Suprapubic skin (tissue), 4 donors: ENCODE measurements at places on chromosomes 12 and 14.
A peak's percentile ranks its signal among the peaks of the same experiment; 100 is the strongest.

GRCh38 chr14:75471059-75471458 lies 43.2 kb downstream of the JDP2 start:
- H3K4me3 ChIP-seq, result no peak overlapping the region
- DNase-seq, result no peak
- peaks cover 44% of the 10 kb centered on the region for H3K36me3 ChIP-seq
- H3K4me1 ChIP-seq, result peaks cover 17% of the 10 kb centered on the region
- H3K27me3 ChIP-seq, result no peaks in the 10 kb centered on the region

- no peaks in the 10 kb centered on the region for H3K36me3 ChIP-seq
- no peak overlapping the region for H3K27ac ChIP-seq
- no peak overlapping the region for H3K4me3 ChIP-seq
- no peaks in the 10 kb centered on the region for H3K4me1 ChIP-seq
- no peaks in the 10 kb centered on the region for H3K27me3 ChIP-seq
Observed at GRCh38 chr14:67911562-67911961, 92.0 kb downstream of the RAD51B start.

GRCh38 chr14:57390806-57391516 lies 575 bp downstream of the NAA30 start:
- peak; percentile 70 for DNase-seq
- H3K36me3 ChIP-seq, result no peaks in the 10 kb centered on the region
- H3K27ac ChIP-seq, result peak overlapping the region; percentile 94
- no peaks in the 10 kb centered on the region for H3K27me3 ChIP-seq
- H3K4me1 ChIP-seq, result peaks cover 34% of the 10 kb centered on the region
- H3K4me3 ChIP-seq, result peak overlapping the region; percentile 99

- peaks cover 100% of the 10 kb centered on the region for H3K36me3 ChIP-seq
- DNase-seq, result no peak
- no peaks in the 10 kb centered on the region for H3K4me1 ChIP-seq
- H3K4me3 ChIP-seq, result no peak overlapping the region
- no peak overlapping the region for H3K27ac ChIP-seq
- H3K27me3 ChIP-seq, result no peaks in the 10 kb centered on the region
Observed at GRCh38 chr12:113955109-113955970, 10.8 kb downstream of the RBM19 start.

DNA sequence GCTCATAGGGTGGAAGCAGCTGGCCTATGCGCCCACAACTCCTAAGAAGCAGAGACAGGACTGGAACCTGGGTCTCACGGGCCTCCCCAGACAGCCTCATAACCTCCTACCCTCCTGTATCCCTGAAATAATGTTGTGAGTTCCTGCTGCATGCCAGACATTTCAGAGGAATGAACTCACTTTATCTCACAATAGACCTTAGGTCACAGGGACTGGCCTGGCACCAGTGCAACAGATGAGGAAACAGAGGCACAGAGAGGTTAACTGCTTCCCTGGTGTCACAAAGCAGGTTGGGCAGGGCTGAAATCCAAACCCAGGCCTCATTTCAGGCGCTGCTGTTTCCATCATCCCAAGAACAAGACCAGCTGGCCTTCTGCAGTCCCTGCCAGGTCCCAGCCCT lies 5.3 kb downstream of the PHETA1 start:
- no peak overlapping the region for H3K27ac ChIP-seq
- no peak overlapping the region for H3K4me3 ChIP-seq
- no peaks in the 10 kb centered on the region for H3K27me3 ChIP-seq
- peaks cover 20% of the 10 kb centered on the region for H3K4me1 ChIP-seq

- no peak overlapping the region for H3K4me3 ChIP-seq
- no peak overlapping the region for H3K27ac ChIP-seq
- H3K27me3 ChIP-seq, result peaks cover 73% of the 10 kb centered on the region
- no peaks in the 10 kb centered on the region for H3K36me3 ChIP-seq
Observed at GRCh38 chr12:48973531-48973930, 2.0 kb upstream of the WNT10B start.

DNA sequence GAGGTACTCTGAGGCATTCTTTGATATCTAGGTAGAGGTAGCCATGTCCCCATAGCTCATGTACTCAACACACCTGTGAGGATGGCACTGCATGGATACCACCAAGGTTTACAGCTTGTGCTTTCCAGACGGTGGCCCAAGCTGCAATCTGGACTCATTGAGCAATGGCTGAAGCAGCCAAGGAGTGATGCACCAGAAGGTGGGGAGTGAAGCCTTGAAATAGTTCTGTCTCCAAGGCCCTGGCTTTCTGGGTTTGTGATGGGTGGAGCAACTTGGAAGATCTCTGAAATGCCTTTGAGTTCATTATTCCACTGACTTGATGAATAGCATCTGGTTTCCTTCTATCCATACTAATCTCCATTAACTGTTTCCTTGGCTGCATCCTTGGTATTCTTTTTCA lies 290.0 kb upstream of the NOVA1 start:
- no peaks in the 10 kb centered on the region for H3K36me3 ChIP-seq
- DNase-seq, result peak; percentile 74
- no peak overlapping the region for H3K4me3 ChIP-seq
- peak overlapping the region; percentile 51 for H3K27ac ChIP-seq
- no peaks in the 10 kb centered on the region for H3K27me3 ChIP-seq
- no peaks in the 10 kb centered on the region for H3K4me1 ChIP-seq

DNA sequence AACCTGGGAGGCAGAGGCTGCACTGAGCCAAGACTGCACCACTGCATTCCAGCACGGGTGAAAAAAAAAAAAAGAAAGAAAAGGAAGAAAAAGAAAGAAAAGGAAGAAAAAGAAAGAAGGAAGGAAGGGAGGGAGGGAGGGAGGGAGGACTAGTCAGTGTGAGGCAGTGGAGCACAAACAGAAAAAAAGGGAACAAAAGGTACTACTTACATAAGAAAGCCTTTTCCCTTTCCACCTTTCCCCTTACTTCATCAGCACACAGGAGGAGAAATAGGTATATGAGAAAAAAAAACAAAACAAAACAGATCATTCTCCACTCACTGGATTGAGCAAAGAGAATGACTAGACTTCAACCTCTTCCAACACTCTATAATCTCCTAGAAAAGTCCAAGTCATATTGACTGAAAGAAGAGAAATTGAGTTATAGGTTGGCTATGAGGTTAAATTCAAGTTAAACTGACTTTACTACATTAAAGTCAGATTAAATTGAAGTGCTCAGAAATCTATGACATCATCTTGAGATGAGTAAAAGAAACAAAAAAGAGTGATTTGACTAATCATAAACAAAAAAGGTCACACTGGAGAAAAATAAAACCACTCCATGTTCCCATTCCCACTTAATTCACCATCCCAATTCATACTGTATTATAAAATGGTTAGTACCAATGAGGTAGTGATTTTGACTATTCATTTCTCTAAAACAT lies 43.6 kb downstream of the NOVA1 start:
- no peak for DNase-seq
- H3K27ac ChIP-seq, result no peak overlapping the region
- no peaks in the 10 kb centered on the region for H3K36me3 ChIP-seq
- H3K4me3 ChIP-seq, result no peak overlapping the region

DNA sequence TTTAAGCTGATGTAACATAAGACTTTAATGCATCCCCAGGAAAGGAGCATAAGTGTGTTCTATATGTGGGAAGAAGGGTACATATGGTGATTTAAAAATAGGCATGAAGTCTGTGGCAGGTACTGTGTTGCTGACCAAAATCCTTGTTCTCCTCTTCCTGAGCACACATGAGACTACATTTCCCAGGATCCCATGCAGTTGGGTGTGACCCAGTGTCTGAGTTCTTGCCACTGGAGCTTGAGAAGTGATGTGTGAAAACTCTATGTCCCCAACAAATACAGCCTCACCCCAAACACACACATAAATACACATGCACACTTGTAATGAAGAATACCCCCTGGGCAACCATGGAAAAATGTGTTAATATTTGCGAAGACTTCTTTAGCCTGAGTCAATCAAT lies 8.5 kb upstream of the SMIM10L1 start:
- H3K36me3 ChIP-seq, result peaks cover 12% of the 10 kb centered on the region
- no peak for DNase-seq
- H3K27ac ChIP-seq, result no peak overlapping the region
- no peak overlapping the region for H3K4me3 ChIP-seq

GRCh38 chr14:68727315-68728047 lies 65.4 kb downstream of the ZFP36L1 start:
- H3K4me3 ChIP-seq, result no peak overlapping the region
- H3K36me3 ChIP-seq, result no peaks in the 10 kb centered on the region
- peaks cover 13% of the 10 kb centered on the region for H3K4me1 ChIP-seq
- no peak overlapping the region for H3K27ac ChIP-seq
- H3K27me3 ChIP-seq, result no peaks in the 10 kb centered on the region

DNA sequence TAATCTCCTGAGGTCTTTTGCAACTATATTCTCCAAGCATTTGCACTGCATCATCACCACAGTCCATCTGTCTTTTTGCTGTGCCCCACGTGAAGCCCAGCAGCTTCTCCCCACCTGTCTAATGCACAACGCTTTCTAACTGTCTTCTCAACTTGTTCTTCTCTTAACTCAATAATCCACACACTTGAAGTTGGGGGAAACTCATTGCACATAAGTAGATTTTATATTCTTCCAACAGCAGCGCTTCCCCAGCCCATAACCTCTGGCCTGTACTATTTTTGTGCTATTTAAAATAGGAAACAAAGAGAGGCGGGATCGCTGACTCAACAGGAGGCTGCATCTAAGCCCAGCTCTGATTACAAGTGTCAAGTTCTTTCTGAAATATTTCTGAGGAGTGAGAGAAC lies 226.7 kb downstream of the GXYLT1 start:
- H3K36me3 ChIP-seq, result no peaks in the 10 kb centered on the region
- no peaks in the 10 kb centered on the region for H3K4me1 ChIP-seq
- H3K27me3 ChIP-seq, result no peaks in the 10 kb centered on the region
- H3K27ac ChIP-seq, result no peak overlapping the region
- no peak overlapping the region for H3K4me3 ChIP-seq

DNA sequence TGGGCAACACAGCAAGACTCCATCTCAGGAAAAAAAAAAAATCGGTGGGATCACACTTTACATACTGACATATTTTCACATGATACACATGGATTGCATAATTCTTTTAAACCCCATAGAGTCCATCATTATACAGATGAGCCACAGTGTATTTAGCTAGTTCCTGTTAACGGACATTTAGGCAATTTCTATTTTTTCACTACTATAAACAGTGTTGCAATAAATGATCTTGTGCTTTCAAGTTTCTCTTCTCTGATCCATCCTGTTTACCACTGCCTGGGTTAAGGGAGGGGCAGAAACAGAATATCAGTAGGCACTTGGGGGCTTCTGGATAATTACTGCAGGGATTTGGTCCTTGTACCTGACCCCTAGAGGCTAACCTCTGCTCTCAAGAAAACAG lies 43.4 kb upstream of the SPTLC2 start:
- H3K27me3 ChIP-seq, result no peaks in the 10 kb centered on the region
- DNase-seq, result no peak
- no peak overlapping the region for H3K27ac ChIP-seq

- peaks cover 16% of the 10 kb centered on the region for H3K4me1 ChIP-seq
- DNase-seq, result no peak
- H3K27ac ChIP-seq, result no peak overlapping the region
- H3K36me3 ChIP-seq, result no peaks in the 10 kb centered on the region
Observed at GRCh38 chr14:42224053-42224888, 617.6 kb downstream of the LRFN5 start.

GRCh38 chr12:85309125-85309566 lies 29.1 kb downstream of the ALX1 start:
- H3K4me1 ChIP-seq, result no peaks in the 10 kb centered on the region
- H3K4me3 ChIP-seq, result no peak overlapping the region
- H3K36me3 ChIP-seq, result no peaks in the 10 kb centered on the region
- peaks cover 18% of the 10 kb centered on the region for H3K27me3 ChIP-seq
- no peak for DNase-seq

DNA sequence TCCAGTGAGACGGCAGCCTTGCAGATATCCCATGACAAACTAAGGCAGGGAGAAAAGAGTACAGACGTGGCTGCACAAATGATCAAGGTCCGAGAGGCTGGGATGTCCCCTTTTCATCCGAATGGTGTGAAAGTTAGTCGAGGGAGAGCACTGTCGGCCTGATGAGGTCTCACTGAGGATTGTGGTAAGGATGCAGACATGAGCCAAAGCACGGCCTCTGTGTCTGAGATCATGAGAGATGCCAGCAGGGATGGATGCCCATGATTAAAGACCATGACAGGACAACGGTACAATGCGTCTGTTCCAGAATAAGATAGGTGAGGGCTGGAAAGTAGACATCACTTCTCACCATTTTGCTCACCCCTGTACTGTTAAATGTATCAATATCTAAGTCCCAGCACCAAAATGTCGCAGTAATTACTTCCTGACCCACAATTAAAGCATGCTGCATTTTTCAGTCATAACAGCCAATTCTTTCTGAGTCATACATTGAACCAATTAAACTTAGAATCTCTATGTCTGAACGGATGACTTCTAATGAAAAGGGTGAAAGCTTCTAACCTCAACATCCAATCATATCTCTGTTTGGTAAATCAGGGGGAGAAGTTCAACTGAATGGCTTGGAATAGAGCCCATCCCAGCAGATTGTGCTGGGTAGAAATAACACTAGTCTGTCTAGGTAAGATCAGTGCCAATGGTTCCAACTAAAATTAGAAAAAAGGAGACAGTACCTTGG lies 249.6 kb upstream of the SOX5 start:
- no peak overlapping the region for H3K4me3 ChIP-seq
- DNase-seq, result no peak
- H3K4me1 ChIP-seq, result no peaks in the 10 kb centered on the region
- H3K36me3 ChIP-seq, result no peaks in the 10 kb centered on the region
- H3K27me3 ChIP-seq, result no peaks in the 10 kb centered on the region
- no peak overlapping the region for H3K27ac ChIP-seq
